ENCODE measurements at places on chromosomes 3 and 15.

GRCh38 chr15:92655178-92655995 lies at the start of gene FAM174B:
TSS of gene FAM174B (minus strand) at chr15:92655775.
- no peak for DNase-seq

DNA sequence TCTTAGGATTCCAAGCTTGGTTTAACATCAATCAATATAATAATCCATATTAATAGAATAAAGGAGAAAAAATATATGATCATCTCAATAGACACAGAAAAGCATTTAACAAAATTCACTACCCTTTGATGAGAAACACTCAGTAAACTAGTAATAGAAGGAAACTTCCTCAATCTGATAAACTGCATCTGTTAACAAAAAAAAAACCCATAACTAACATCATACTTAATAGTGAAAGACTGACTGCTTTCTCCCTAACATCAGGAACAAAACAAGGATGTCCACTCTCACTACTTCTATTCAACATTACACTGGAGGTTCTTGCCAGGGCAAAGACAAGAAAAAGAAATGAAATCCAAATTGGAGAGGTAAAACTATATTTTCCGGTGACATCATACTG lies 30.5 kb downstream of the LRRK1 start:
- DNase-seq = no peak

DNA sequence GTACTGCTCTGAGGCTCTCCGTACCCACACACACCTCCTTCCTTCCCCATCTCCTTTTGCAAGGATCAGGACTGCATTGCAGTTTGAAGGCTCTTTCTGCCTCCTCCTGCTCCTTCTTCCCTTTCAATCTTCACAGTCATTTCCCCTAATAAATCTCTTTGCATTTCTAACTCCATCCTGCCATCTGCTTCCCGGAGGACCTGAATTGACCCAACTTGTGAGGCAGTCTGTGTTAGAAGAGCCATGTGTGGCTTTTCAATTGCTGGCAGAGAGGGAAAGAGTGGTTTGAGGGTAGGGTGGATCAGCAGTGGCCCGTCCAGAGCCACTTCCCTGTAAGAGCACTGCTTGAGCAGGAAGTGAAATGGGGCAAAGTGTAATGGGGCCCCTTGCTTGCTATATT lies 35.8 kb downstream of the ANAPC13 start:
- no peak for DNase-seq

DNA sequence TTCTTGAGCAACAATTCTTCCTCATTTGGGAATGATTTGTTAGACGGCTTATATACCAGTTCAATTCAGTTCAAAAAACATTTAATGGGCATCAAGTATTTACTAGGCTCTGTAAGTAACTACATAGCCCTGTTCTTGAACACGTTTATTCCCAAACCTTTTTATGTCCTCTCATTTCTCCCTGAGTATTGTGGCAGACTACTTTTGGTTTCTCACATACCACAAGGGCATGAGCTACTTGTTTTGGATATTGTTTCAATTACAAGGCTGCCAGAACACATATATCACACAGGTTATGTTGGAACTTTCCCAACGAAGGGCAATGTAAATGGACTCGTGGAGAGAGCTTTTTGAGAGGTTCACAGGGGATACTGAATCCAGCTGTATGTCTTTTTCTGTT lies 363.8 kb upstream of the NAALADL2 start:
- DNase-seq = no peak

- DNase-seq = peak; percentile 68
Observed at GRCh38 chr15:93035953-93036810, 52.8 kb downstream of the RGMA start.

DNA sequence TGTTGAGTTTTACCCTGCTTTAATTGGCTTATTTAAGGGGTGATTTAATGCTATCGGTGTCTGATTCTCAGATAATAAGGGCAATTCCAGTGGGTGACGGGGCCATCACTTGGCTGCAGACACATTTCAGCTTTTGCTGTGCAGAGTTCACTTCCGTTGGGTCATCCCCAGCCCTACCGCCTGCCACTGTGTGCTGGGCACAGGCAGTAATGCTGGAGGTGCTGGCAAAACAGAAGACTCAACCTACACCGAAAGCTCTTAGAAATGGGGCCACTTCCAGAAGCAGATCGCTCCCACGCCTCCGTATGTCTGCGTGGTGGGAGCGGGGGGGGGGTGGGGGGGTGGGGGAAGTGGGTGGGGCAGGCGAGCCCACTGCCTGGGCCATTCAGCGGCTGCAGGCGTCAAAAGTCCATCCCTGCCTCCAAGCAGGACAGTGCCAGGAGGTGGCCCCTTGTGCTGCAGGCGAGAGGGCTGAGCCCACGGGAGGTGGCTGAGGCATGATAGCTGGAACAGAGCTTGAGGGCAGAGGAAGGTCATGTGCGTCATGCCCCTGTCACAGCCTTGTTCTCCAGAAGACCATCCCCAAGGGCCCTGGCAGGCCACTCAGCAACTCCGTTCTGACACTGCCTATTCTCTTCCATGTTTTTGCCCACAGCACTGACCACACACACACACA lies 128.3 kb downstream of the ATP10A start:
- no peak for DNase-seq

DNA sequence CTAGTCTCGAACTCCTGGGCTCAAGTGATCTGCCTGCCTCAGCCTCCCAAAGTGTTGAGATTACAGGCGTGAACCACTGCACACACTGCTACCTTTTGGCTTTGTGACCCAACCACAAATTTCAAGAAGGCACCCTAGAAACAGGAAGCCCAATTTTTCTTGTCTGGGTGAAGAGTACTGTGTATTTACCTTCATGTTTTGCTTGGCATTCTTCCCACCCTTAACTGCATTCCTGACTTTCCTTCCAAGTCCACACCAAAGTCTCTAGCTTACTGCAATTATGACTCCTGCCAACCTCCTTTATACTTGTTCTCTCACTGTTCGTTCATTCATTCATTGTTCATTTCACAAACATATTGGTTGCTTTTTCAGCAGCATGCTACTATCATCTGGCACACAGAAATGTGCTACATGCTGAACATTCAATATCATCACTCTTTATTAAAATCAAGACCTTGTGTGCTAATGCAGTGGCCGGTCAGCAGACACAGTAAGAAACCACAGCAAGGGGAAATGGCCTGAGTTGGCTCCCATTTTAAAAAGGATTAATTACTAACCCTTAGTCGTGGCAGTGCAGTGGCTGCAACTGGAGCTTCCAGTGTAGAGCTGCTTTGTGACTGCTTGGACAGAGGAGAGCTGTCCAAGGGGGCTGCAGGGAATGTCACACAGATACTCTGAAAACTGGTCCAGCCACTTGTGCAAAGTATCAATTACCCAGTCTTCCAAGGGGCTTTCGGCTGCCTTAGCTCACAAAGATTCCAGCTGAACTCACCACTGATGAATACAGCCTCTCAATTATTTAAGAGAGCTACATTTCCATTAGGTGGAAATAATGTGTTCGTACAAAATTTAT lies 94.0 kb downstream of the ETFA start:
- DNase-seq = no peak

DNA sequence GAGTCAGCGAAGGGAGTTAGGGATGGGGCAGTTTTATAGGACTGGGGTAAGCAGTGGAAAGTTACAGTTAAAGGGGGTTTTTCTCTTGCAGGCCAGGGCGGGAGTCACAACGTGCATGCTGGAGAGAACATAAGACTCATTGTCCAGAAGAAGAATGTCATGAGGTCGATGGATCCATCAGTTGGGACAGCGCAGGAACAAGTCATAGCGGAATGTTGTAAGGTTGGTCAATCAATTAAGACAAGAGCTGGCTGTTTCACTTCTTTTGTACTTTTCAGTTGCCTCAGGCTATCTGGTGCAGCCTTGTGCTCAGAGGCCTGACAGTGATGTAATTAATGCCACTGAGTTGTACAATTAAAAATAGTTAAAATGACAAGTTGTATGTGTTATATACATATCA lies 165.6 kb downstream of the OCA2 start:
- DNase-seq = no peak

- DNase-seq = no peak
Observed at GRCh38 chr15:42737529-42738328, 801 bp upstream of the CDAN1 start.

DNA sequence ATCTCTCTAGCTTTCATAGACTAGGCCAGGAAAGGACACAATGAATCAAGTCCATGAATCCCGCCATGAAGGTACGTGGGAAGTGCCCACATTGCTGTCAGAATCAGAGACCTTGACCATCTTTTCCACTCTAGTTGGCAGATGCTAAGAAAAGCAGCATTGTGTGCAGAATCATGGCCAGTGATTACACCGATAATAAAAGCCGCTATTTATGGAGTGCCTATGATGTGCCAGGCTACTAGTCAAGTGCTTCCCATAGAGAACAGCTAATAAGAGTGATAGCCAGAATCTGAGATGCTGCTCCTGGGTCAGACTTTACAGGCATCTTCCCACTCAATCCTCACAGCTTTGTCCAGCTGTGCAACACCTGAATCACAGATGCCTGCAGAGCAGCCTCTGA lies 13.2 kb upstream of the RPL32 start:
- no peak for DNase-seq

DNA sequence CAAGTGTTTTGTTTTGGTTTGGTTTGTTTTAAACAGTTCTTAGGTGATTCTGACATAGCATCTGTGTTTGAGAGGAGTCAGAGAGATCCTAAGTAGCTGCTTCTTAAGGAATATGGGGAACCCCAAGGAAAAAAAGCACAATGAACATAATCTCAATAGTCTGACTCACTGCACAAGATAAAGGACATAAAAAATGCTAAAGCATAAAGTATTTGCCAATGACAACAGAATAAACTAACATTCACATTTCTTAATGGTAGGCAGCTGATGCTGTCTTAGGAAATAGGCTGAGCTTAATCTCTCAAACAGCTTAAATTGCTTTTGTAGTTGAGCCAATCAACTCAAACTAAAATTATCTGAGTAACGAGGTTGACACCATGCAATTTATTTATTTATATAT lies 2.9 kb downstream of the NCEH1 start:
- no peak for DNase-seq

GRCh38 chr15:99410477-99410876 lies 155.3 kb upstream of the MEF2A start:
- DNase-seq = peak; percentile 14

DNA sequence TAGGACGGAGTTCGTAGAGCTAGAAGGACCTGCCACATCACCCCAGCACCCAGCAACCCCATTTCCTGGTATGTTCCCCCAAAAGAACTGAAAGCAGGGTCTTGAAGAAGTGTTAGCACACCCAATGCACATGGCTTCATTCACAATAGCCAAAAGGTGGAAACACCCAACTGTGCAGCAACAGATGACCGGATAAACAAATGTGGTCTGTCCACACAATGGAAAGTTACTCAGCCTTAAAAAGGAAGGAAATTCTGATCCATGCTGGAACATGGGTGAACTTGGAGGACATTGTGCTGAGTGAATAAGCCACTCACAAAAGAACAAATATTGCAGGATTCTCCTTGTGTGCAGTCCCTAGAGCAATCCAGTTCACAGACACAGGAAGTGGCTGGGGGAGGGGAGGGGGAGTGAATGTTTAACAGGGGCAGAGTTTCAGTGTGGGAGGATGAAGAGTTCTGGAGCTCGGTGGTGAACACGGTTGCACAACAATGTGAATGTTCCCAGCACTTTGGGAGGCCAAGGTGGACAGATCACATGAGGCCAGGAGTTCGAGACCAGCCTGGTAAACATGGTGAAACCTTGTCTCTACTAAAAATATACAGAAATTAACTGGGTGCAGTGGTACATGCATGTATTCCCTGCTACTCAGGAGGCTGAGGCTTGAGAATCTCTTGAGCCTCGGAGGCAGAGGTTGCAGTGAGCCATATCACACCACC lies 157.5 kb downstream of the NUP210 start:
- no peak for DNase-seq

GRCh38 chr3:45677033-45677446 lies 12.2 kb upstream of the SACM1L start:
- peak; percentile 83 for DNase-seq

DNA sequence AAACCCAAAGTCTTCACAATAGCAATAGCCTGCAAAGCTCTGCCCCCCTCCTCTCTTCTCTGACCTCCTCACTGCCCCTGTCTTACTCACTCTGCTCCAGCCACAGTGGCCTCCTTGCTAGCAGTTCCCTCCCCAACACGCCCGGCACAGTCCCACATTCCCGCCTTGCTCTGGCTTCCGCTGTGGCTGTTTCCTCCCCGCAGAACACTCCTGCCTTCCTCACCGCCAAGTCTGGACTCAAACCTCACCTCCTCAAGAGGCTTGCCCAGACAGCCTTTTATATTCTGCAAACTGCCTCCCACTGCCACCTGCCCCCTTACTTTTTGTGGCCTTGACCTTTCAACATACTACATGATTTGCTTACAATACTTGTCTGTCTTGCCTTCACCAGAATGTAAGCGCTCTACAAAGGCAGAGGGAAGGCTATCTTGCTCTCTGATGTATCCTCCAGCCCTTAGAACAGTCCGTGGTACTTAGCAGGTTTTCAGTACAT lies 406 bp upstream of the MPI start:
- DNase-seq = no peak

GRCh38 chr3:59481776-59482400 lies 432.1 kb upstream of the CFAP20DC start:
- DNase-seq = no peak

DNA sequence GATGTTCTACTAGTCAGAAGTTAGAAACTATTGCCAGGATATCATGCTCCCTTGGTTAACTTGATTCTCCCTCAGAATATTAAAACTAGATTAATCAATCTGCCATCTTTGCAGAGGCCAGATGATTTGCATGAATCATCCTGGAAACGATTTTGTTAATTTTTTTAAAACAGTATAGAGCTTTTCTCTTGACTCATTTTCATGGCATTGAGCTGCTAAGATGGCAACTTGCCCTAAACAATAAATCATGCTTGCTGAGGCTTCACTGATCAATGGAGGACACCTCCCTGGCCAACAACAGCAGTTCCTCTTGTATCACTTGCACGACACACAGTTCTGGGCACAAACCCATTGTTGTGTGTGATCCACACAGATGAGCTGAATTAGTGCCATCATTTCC lies 109.1 kb downstream of the COL6A6 start:
- DNase-seq = no peak

DNA sequence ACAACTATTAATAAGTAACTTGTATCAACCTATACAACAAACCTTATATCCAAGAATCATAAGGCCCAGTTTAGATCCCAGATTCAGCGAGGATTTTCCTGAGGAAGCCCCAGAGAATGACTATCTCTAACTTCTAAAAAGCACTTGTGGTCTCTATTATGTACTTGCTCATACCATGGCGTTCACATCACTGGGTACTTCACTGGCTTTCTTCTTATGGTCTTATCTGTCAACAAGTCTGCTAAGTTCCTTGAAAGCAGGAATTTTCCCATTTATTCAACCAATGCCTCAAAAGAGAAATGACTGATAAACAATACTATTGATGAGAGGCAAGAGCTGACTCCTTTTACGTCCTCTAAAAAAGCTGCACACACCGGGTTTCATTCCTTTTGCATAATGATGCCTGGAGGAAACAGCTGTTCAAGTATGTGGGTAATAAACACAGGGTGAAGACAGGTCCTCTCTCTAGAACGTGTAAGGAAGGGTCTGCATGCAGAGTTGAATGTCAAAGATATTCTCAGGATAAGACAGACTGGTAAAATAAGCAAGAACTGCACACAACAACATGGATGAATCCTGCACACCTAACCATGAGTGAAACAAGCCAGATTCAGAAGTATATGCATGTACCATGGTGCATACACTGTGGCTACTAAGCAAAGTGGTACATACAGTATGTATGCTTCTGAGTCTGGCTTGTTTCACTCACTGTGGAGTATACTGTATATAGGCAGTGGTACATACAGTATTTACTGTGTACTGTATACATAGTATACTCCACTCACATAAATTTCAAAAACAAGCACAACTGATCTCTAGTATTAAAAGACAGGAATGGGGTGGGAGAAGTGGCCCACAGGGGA lies 408.7 kb downstream of the SHQ1 start:
- DNase-seq = no peak

All from activated CD8-positive, alpha-beta memory T cell treated with anti-CD3 and anti-CD28 coated beads, Interleukin-2, amount 10 ng/mL, durations not matched to agents 7 days and 5 days (primary cell).